ENCODE measurements at places on chromosomes 1 and 21.

GRCh38 chr1:230627767-230628166 is 14.5 kb upstream of the COG2 start:
- peak; percentile 9 for DNase-seq

GRCh38 chr1:14300991-14301703 is 297.3 kb upstream of the KAZN start:
- DNase-seq = no peak

- DNase-seq = no peak
Measured at GRCh38 chr1:100035214-100035613, 65.4 kb downstream of the SLC35A3 start.

- DNase-seq = no peak
Measured at GRCh38 chr1:115531631-115532264, 110.0 kb upstream of the VANGL1 start.

DNA sequence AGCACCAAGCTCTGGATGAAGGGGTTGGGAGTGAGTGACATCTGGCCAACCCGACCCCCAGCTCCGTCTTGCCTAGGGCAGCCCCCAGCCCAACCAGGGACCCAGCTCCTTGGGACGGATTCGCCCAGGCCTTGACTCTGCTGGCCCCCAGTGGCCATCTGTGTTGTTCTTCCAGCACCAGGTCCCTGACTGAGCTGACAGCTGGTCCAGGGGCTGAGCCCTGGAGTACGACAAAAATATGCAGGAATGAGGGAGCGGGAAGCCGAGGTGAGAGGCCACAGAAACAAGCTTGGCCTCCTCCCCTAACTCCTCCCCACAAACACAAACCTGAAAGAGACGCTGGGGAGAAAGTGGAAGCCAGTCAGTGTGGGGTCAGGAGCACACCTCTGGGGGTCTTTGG is 55.0 kb upstream of the PAX7 start:
- peak; percentile 7 for DNase-seq

- DNase-seq = no peak
Measured at GRCh38 chr1:3978990-3979325, 78.9 kb upstream of the C1orf174 start.

DNA sequence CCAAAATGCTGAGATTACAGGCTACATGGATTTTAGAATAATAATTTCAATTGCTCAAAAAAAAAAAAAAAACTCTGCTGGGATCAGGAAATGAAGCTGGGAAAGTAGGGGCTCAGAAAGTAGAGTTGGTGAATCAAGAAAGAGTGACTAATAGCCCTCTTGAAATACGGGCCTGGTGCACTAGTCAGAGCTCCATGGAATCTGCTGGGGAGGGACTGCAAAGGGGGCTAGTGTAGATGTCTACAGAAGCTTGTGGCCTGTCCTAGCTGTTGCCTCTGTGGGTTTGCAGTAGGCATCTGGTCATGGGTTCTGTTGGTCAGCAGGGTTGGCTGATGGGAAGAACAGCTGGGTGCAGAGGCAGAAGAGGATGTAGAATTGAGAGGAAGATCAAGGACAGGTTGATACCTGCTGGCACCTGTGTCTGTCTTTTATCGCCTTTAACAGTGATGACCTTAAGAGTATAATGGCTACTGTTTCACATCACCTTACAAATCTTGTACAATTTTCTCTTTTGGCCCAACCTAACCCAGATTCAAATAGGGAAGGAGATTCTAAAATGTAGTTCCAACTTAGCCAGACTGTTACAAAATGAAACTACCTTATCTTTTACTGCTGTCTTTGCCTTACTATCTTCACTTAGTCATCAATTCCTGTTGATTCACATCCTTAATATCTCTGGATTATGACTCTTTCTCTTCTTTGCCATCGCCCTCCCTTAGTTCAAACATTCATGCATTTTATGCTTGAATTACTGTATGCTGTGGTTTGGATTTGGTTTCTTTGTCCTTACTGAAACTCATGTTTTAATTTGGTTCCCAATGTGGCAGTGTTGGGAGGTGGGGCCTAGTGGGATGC is 126.2 kb downstream of the GIPC2 start:
- no peak for DNase-seq

DNA sequence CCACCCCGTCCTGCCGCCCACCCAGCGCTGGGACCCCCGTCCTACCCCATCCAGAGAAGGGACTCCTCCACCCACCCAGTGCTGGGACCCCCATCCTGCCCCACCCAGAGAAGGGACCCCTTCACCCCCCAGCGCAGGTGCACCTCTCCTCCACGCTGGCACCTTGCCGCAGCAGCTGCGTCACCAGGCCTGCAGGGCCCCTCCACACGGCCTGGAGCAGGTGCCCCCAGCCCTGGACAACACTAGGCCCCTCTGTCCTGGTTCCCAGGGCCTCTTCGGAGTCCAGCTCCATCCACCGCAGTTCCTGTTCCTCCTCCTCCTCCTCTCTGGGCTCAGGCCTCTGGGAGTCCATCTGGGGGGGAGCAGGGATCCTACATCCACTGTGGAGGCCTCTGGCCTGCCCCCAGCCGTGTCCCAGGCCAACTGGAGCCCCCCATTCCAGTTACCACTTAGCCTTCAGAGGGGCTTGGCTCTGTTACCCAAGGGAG is 378 bp downstream of the ANKRD65 start:
- DNase-seq = no peak

- no peak for DNase-seq
Measured at GRCh38 chr1:8096105-8097011, 70.2 kb upstream of the ERRFI1 start.

DNA sequence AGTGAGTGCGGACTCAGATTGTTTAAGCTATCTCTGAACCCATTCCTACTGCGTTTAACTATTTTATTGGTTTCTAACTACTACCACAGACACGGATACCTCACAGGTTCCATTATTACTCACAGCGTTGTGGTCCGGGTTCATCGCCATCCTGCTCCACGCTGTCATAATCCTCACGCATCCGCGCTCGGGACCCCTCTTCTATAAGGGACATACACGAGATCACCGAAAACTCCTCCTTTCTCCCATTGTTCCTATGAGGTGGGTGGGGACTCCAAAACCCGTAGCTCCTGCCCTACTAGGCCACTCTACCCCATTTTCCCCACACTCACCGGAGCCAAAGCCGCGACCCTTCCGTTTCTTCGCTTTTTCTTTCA is 610 bp downstream of the RBM8A start:
- DNase-seq = no peak

DNA sequence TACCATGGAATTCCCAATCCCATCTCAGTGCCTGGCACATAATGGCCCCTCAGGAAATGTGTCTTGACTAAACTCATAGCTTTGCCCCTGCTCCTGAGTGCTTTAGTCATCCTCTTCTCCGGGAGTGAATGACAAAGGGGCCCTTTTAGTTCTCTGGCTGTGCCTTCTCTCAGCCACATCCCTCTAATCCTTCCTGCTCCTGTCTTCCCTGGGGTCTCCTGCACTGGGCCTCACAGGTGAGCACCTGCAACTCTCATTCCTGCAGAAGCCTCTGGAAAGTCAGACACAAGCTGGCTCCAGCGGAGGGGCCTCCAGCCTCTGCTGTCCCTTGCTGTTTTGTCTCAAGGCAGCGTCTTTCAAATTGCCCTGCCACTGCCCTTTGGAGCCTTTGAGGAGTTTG is 14.0 kb upstream of the ETV3L start:
- no peak for DNase-seq

DNA sequence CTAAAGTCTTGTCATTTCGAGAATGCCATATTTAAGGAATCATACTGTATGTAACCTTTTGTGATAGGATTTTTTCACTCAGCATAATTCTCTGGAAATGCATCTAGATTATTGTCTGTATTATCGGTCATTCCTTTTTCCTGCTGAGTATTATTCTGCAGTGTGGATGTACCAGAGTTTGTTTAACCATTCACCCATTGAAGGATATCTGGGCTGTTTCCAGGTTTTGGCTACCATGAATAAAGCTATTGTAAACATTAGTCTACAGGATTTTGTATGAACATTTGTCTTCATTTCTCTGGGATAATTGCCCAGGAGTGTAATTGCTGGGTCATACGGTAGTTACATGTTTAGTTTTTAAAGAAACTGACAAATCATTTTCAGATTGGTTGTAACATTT is 61.8 kb downstream of the ATP1A1 start:
- no peak for DNase-seq

DNA sequence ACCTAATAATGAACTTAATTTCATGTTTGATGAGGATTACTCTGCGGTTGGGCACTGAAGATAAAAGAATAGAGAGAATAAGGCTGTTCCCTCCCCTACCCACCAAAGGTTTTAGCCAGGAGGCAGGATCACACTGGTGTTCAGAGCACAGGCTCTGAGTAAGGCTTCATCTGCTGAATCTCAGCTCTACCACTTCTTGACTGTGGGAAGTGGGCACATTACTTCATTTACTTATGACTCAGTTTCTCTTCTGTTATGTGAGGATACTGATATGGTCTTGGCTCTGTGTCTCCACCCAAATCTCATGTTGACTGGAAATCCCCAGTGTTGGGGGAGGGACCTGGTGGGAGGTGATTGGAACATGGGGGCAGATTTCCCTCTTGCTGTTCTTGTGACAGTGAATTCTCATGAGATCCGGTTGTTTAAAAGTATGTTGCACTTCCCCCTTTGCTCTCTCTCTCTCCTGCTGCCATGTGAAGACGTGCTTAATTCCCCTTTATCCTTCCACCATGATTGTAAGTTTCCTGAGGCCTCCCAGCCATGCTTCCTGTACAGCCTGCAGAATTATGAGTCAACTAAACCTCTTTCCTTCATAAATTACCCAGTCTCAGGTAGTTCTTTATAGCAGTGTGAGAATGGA is 79.7 kb downstream of the SMYD2 start:
- DNase-seq = no peak

DNA sequence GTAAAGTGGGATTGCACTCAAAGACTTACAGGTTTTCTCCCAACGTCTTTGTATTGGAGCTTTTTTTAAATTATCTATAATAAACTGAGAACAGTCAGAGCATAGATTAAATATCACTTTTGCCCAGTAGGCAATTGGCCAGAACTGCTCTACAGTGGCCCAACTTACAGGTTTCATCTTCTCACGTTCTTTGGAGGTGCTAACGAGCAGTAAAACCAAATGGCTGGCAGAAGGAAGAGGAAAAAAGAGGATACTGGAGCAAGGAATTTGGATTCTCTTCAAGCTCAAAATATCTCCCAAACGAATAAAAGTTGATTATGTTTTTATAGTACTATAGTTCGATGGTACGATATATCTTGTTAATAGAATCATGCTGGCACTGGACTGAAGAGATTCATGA is 201.1 kb downstream of the ROR1 start:
- no peak for DNase-seq

Measured in NCI-H1105 treated with DMSO at 0.1 percent for 48 hours (cell line).